Activated CD4-positive, alpha-beta T cell treated with anti-CD3 and anti-CD28 coated beads, Interleukin-2, amount 50 U/mL, for 16 hours (primary cell): ENCODE measurements at places on chromosomes 4 and X.

- DNase-seq = no peak
Observed at GRCh38 chr4:1783015-1783414, 10.1 kb upstream of the FGFR3 start.

GRCh38 chr4:173415092-173415491 is 16.2 kb upstream of the SCRG1 start:
- no peak for DNase-seq

DNA sequence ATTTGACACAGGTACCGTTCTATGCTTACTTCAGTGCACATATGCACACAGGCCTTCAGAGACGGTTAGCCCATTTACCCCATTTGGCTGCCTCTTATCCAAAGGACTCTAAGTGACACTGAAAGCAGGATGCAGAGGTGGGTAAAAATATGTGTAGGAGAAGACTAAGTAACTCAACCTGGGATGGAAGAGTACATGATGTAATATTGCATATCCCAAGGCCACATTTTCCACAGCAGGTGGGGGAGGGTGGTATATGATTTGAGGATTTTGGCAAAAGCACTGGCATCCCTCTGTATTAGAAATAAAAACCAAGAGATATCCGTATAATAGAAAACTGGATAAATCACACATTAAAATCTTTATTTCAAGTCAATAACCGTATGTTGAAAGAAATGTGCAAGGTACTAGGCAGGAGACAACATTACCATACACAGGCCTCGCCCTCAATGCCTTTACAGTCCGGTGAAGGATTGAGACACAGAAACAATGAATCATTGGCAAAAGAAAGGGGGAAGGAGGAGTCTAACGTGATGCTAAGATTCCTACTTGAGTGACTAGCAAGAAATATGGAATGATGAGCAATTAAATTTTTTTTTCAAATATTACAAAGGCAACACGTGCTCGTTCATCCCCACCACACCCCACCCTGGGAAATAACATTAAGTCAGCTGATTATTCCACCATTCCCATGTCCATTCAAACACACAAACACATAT is 161.0 kb upstream of the RASGEF1B start:
- no peak for DNase-seq

- no peak for DNase-seq
Observed at GRCh38 chr4:147494301-147494700, 13.4 kb downstream of the EDNRA start.

GRCh38 chrX:107537815-107538214 is 88.4 kb downstream of the FRMPD3 start:
- peak; percentile 45 for DNase-seq

GRCh38 chr4:36414248-36414647 is 132.8 kb downstream of the DTHD1 start:
- DNase-seq = no peak

GRCh38 chrX:40068048-40068447 is 29.7 kb downstream of the BCOR start:
- DNase-seq = peak; percentile 45

DNA sequence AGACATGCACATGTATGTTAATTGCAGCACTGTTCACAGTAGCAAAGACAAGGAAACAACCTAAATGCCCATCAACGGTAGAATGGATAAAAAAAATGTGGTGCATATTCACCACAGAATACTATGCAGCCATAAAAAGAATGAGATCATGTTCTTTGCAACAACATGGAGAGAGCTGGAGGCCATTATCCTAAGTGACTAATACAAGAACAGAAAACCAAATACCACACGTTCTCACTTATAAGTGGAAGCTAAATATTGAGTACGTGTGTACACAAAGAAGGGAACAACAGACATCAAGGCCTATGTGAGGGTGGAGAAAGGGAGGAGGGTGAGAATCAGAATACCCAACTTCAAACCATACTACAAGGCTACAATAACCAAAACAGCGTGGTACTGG is 17.4 kb upstream of the LNX1 start:
- DNase-seq = no peak
